AG20443 (cell line): ENCODE measurements at places on chromosomes 12 and 14.

DNA sequence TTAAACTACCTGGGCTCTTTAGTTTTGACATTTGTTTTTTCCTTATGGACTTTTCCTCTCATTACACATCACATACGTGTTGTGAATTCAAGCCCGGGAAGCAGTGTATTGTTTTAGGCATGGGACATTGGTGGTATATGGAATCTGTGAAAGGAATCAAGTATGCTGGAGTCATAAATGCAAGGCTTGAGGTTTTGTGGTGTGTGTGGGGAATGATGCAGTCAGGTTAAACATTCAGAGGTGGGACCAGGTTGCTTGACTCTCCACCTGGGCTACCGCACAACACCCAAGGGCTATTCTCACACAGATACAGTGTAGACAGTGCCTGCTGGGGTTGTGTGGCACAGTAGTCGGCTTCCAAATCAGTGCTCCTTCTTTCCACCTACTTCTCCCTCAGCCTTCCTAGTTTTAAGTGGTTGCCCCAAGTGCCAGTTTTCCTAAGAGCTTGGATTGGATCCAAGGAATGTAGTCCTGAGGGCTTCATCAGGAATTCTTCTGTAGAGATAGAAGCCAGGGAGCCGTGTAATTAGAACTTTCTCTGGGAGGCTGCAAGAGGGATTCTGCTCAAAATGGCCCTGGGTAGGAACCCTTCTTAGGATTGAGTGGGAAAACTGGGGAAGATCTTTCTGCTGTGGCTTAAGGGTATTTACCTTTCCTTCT, 243.7 kb downstream of the C12orf75 start:
- DNase-seq, result no peak

GRCh38 chr12:123767613-123768012, 5.5 kb downstream of the DNAH10 start:
- DNase-seq, result no peak

GRCh38 chr12:25705261-25705660, 152.2 kb upstream of the LMNTD1 start:
- DNase-seq, result no peak

GRCh38 chr14:51341338-51341737, 101.3 kb downstream of the TMX1 start:
- no peak for DNase-seq
